Activated CD8-positive, alpha-beta memory T cell treated with anti-CD3 and anti-CD28 coated beads for 4 hours (primary cell): ENCODE measurements at places on chromosomes 12 and 14.

DNA sequence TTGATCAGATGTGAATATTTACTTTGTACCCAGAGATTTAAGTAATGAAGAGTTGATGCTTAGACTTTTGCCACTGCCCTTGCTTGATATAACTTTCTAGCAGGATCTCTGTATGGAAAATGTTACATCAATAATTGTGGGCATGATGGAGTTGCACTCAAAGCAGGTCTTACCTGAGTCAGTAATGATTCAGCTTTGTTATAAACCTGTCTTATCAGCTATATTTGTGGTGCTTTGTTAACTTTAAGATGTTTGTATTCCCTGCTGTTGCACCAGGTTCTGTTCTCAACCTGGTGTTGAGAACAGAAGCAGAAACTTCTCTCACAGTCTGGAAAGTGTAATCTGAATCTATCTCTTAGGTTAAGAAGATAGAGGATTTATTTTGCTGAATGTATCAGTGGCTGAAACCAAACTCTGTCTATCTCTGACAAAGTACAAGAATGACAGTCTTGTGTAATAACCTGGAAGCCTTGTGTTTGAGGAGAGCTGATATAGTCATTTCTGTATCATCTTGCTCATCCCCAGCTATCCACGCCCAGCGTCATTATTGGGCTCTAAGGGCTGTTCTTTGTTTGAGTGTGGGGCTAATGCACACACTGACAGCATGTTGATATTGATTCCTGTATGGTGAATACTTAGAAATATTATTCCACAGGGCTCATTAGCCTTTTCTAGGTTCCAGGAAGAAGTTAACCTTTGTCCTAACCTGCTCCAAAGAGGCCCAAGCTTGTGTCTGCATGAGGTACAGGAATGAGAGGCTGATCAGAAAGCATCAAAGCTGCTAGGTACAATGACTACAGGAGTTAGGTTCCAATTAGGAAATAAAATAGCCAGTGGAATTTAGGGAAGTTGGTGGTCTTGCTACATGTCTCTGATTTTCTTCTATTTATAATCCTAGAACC is 3.6 kb downstream of the AKAP6 start:
- DNase-seq: no peak

- DNase-seq: no peak
Observed at GRCh38 chr14:52992236-52992870, 41.5 kb upstream of the FERMT2 start.

DNA sequence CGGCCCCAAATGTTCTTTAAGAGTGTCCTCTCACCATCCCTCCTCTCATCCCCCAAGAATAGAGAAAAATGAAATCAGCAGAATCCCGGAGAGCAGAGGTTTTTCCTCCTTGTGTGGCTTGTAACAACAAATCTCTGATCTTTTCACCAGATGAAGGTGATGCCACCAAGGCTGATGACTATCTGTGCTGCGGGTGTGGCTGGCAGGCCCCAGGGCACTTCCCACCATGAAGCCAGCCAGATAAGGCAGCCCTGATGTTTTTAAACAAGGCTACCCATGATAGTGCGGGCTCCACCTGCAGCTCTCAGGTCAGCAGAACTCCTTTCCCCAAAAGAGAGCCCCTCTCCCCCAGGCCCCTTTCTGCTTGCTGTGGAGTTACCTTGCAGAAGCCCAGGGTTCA is 58.0 kb upstream of the PARP11 start:
- DNase-seq: no peak

DNA sequence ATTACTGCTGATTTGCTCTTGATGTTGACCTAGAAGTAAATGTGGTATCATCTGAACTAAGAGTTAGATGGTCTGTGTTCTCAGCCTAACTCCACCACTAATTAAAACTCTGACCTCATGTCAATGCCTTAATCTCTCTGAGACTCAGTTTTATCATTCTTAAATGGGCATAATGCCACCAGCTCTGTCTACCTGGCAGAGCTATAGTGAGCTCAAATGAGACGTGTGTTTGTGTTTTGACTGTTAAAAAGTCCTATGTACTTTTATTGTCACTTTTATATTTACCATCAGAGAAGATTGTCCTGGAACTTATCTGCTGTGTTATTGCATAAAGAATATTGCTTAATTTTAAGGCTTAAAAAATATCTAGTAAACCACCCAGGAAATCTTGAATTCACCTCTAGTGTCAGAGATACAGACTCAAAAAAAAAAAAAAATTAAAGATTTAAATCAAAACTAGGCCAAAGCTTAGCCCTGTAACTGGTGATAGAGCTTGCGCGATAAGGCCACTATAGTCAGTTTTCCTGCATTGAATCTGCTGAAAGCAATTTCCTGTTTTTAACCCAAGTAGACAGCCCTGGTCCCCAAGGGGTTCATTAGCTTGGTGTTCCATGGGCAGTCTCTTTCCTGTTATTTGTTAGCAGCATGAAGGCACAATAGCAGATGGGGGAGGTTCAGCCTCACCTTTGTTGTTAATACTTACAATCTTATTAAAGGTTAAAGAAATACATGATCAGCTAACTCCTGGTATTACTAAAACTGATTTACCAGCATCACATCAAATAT is 261.8 kb downstream of the ATP23 start:
- no peak for DNase-seq

DNA sequence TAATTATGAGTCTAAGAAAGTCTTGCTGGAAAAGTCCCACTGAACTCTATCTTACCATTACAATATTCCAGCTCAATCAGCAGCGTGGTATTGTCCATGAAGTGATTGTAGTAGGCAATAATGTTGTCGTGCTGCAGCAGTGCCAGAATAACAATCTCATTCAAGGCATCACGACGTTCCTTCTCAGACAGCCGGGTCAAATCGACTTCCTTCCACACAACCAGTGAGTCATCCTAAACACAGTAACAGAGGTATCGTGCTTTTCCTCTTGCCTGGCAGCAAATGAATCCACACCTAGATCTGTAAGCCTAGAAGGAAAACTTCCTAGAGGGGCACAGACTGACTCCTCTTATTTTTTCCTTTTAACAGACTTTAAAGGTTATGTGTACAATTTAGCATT is 2.9 kb downstream of the NEK9 start:
- no peak for DNase-seq

- no peak for DNase-seq
Observed at GRCh38 chr12:42119085-42119633, 25.5 kb downstream of the GXYLT1 start.

GRCh38 chr12:57498571-57498970 is 10.7 kb downstream of the MARS1 start:
- no peak for DNase-seq

- DNase-seq: no peak
Observed at GRCh38 chr12:56537546-56537945, 15.9 kb downstream of the RBMS2 start.

DNA sequence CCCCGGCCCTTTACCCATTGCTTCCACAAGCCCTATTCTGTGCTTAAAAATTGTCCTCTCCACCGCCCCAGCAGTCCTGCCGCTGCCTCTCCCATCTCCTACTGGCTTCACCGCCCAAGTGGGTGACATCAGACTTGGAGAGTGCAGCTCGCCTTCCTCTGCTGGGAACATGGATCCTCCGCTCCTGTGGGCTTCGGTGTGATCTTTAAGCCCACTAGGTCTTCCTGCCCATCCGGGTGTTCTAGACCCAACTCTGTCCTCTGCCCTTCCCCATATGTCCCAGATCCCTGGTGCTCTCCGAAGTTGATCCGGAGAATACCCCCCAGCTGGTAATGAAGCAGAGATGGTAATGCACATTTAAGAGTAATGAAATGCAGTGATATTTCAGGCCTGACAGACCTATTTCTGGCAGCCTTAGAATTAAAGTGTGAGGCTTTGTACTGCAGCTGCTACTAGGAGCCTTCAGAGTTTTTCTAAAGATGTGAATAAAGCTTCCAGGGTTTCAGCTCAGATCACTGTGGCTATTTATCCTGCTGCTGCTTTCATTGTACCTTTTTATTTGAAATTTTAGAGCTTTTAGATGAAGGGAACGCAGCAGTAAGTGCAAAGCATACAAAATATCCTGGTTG is 22.9 kb upstream of the CTDSP2 start:
- DNase-seq: no peak

DNA sequence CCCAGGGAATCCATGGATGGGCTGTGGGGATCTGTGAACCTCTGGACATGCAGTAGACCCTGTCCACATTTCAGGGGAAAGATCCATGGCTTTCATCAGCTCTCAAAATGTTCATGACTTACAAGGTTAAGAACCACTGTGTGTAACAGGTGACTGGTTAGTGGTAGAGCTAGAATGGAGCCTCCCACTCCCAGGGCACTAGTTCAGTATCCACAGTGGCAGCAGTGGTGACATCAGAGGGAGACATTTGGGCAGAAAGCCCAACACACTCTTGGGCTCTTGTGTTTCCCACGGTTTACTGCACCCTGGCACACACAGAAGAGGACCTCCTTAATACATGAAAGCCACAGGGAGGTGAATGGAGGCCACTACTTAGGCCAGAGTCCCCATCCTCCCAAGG is 9.1 kb downstream of the KRT74 start:
- DNase-seq: no peak

DNA sequence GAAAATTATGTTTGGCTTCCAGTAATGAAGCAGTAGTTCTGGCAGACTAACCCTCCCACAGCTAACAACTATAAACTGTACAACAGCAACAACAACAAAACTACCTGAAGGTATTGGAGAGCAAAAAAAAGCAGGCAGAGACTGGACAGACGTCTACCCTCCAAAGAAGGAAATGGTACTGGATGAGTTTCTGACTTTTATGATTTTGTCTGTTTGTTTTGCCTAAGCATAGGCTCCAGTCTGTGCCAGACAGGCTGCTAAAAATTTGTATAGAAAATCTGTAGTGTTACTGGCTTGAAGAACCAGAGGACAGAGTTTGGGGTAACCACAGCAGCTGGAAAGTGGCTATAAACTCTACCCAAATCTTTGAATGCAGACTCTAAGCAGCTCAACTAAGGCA is 131.3 kb downstream of the SLC25A47 start:
- no peak for DNase-seq

DNA sequence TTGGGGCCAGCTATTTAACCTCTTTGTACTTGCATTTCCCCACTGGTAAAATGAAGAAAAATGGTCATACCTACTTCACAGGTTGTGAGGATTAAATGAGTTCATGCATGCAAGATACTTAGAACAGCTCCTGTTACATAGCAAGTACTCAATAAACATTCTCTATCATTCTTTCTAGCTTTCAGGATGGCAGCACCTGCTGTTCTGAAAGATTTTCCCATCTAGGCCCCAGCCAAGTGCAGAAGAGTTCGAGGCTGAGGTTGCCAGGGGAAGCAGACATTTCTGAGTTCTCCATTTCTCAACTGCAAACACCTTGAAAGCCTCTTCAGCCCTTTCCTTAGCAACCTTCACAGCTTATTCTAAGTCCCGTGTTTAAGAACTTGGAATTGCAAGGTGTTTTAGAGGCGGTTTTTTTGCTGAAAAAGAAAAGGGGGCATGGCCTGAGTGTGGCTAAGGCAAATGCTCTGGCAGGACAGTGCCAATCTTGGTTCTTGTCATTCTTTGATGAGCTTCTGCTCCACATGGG is 73.0 kb upstream of the PRMT8 start:
- no peak for DNase-seq
